SK-N-SH treated with all-trans-retinoic acid at 6 μM for 48 hours (cell line): ENCODE measurements at places on chromosomes 2 and 18.

- peak; percentile 93 for ATAC-seq
Observed at GRCh38 chr18:61569176-61569892, 236.1 kb downstream of the CDH20 start.

DNA sequence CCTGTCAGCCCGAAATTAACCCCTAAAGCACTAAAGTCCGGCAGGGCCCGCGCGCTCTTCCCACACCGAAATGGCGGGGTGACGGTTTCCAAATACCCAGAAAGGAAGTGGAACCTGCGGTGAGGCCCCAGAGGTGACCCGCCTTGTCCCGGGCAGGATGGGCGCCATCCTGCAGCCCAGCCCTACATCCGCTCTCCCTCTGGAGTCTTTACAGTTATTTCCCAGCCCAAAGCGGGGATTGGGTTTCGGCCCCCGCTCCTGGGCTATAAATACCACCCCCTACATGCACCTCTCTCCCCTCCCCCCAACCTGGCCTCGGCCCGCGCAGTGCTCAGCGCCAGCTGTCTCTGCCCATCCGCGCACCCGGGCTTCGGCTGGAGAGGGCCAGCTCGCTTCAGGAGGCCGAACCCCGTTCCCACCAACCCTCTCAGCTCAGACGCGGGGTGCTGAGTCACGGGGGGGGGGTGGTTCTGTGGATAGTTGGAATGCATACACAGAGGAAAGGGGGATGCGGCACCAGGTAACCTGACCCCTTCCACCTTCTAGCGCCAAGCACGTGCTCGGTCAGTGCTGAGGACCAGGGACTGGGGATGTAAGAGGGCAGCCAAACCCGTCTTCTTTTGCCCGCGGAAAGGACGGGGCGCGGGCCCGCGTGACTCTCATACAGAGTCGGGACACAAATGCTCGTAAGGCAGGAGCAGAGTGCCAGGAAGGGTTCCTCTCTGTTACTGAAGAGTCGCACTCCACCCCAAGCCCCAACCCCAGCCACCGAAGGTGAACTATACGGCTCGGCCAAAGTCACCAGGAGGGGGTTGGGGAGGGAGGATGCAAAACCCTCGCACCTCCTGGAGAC lies at the start of gene TUBA4B:
TUBA4B (plus strand) TSS at position 344 of the 853 bp plus-strand sequence; CDS start at position 509, 165 bp downstream.
- ATAC-seq, result peak; percentile 20

DNA sequence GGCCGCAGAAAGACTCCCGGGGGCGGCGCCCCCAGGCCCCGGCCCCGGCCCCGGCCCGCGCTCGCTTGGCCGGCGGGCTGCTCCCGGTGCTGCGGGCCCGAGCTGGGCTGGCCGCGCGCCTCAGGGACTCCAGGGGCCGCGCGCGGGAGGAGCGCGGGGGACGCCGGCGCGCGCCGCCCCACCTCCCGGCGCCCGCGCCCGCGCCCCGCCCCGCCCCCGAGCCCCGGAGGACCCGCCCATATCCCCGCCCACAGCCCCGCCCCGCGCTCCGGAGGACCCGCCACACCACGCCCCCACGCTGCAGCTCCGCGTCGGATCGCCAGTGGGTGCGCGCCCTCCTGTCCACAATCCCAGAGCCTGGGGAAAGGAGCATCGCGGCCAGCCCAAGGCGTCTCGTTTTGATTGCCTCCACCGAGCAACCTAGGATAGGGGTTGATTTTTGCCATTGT lies at the start of gene PARD6G:
PARD6G (minus strand) TSS at position 122 of the 449 bp plus-strand sequence. CDS start 166 bp downstream, outside the sequence.
- peak; percentile 83 for ATAC-seq

DNA sequence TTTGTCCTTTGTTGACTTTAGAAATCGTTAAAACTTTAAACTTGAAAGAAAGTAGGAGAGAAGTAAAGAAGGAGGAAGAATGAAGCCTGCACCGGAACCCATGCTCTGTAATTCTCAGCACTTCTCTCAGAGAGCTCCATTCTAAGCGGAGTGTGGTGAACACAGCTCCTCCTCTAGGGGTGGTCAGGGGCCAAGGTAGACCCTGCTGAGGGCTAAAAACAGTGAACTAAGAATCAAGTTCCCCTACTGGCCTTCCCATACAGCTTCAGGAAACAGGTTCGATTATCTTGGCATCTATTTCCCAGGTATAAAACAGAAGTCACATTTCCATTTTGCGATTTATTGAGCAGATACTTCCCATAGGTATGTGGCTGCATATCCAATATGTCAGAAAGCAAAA lies 92.7 kb upstream of the ASAP2 start:
- no peak for ATAC-seq

DNA sequence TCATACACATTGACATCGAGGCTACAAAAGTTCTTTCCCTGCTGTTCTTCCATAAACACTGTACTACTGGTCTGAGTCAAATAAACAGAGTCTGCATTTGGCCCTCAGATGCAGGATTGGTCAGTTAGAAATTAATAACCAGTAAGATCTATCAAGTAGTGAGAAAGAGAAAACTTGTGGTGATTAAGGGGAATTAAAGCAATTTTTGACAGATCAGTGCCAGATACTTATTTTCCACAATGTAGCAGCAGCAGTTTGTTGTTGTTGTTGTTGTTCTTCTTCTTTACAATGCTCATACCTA lies 85.0 kb downstream of the IKZF2 start:
- ATAC-seq, result no peak; the same call in 2 of the 3 replicates

DNA sequence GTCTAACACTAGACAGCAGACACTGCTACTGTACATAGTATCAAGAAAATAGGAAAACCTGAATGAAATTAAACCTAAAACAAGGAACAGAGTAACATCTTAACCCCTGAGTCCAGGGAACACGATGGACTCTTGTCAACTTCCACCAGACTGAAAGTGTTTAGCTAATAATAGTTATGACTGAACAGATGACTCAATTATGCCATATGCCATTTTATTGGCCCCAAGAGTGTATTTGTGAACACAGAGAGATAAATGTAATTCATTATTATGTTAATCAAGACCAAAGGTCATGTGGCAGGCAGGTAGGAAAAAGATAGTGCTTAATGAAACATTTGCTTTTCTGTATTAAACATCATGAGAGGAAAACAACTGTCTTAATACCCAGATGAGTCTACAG lies 58.0 kb downstream of the NYAP2 start:
- ATAC-seq, result no peak

GRCh38 chr2:12488352-12489318 lies 228.1 kb upstream of the TRIB2 start:
- no peak for ATAC-seq

DNA sequence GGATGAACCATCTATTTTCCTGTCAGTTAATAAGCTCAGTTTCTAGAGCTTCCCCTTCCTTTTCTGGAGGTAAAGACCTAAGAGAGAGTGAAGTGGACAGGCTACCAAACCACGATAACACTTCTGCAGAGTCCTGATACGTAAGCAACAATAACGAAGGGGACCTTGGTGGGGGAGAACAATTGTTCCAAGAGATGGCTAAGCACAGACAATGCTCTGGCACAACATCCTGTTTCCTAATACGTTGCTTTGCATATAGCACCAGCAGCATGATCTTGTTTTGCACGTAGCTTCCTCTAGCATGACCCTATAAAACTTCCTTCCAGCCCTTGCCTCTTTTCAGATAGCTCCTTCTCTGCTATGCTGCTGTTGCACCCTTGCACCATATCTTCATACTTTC lies 247.3 kb downstream of the RAD51AP2 start:
- no peak for ATAC-seq

- no peak for ATAC-seq
Observed at GRCh38 chr2:39094717-39095363, 26.0 kb downstream of the SOS1 start.

DNA sequence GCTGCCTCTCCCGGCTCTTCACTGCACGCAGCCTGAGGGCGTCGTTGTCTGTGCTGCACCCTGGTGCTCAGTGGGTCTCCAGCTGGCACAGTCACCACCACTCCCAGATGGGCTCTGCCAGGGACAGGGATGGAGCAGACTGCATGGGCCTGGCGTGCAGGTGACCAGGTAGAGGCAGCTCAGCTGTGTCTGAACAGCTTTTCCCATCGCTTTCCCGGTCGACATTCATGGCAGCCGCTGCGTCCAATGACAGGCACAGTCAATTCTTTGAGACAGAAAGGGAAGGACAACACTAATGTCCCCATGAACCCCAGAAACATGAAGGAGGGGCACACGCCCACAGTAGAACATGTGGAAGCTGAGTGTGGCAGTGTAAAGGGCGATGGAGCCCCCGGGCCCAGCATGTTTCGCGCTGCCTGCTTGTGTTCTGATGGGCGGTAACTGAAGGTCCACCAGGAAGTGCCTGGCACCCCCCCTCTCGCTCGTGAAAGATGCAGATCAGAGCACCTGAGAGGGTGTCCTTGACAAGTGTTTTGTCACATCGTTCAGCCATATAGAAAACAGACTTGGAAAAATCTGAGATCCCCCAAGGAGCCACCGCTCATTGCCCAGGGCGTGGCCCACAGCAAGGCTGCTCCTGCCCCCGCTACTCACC lies 122.4 kb downstream of the NFATC1 start:
- no peak for ATAC-seq

GRCh38 chr2:204771721-204772120 lies 226.4 kb downstream of the PARD3B start:
- ATAC-seq, result no peak

- ATAC-seq, result no peak
Observed at GRCh38 chr2:44638649-44639048, 276.9 kb downstream of the CAMKMT start.

GRCh38 chr2:217953011-217953481 lies 49.7 kb downstream of the TNS1 start:
- ATAC-seq, result no peak

DNA sequence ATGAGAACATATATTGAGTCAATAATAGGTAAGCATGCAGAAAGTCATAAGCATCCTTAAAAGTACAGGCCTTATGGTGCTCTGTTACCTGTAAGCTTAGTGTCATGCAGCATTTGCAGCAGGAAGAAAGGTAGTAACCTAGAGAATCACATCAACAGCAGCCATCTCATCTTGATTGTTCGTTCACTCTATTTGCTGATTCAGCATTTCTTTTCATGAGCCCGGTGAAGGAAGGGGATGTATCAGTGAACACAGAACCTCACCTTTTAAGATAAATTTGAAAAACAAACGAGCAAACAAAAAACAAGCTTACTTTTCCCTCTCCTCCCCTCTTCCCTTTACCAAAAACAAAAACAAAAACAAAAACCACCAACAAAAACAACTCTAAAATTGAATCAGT lies 89.9 kb downstream of the MIB1 start:
- ATAC-seq, result no peak

DNA sequence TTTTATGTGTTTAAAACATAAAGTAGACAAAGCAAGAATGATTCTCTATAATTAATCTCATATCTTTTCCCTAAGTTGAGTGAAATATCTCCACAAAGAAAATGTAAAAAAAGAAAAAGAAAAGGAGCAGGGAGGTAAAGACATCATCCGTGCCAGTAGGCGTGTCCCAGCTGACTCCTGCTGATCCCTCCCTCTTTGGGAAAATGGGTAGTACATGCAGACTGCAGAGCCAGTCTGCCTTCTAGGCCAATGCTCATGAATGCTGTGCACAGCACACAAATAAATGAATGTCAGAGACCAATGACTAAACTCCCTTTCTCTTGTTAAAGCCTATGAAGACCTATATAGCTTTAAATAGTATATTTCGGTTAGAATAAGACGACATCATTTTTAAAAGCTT lies 64.7 kb downstream of the RAPH1 start:
- ATAC-seq, result peak; percentile 61

GRCh38 chr2:203997980-203998809 lies 61.6 kb downstream of the ICOS start:
- ATAC-seq, result no peak

- peak; percentile 35; the same call in 2 of the 3 replicates for ATAC-seq
Observed at GRCh38 chr2:131425231-131425941, 50.5 kb upstream of the TUBA3D start.

- ATAC-seq, result peak; percentile 48
Observed at GRCh38 chr2:42169874-42170521, 845 bp downstream of the EML4 start.

DNA sequence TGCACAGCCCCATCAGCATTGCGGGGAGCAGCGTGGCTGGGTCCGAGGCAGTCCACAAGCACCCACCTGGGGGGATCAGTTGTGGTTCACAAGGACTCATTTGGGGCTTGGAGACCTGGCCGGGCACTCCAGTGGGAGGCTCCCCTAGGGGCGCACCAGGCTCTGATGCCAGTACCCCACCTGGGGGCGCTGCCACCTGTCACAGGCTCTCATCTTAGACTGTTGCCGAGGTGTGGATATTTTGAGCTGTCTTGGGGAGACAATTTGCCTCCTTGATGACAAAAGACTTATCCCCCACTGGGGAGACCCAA lies 3.0 kb downstream of the ADRA2B start:
- ATAC-seq, result no peak

DNA sequence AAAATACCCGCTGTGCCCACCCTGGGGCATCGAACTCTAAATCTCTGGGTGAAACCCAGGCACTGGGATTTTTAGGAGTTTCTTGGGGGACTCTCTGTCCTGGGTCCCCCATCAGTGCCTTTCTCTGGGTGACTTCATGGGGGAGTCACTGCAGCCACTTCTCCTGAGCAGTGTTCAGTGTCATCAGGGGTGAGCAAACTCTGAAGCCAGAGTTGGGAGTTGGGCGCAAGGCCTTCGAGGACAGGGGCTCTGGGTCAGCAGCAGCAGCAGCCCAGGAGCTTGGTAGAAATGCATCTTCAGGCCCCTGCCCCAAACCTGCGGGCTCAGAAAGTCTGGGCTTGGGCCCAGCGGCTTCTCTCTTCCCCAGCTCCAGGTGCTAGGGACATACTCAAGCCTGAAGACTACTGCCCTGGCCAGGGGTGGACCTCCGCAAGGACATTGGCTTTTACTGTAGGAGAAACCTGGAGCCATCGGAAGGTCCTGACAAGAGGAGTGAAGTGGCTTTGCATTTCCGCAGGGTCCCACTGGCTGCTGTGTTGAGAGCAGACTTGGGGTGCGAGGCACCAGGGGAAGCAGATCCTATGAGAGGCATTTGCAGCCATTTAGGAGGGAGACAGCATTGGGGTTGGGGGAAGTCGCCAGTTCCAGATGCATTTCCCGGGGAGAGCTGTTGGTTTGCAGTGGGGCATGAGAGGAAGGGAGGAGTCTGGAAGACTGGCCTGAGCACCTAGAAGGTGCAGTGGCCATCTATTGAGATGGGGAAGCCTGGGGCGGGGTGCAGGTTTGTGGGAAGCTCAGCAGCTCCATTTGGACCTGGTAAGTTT lies 51.5 kb upstream of the FAHD2A start:
- ATAC-seq, result no peak

DNA sequence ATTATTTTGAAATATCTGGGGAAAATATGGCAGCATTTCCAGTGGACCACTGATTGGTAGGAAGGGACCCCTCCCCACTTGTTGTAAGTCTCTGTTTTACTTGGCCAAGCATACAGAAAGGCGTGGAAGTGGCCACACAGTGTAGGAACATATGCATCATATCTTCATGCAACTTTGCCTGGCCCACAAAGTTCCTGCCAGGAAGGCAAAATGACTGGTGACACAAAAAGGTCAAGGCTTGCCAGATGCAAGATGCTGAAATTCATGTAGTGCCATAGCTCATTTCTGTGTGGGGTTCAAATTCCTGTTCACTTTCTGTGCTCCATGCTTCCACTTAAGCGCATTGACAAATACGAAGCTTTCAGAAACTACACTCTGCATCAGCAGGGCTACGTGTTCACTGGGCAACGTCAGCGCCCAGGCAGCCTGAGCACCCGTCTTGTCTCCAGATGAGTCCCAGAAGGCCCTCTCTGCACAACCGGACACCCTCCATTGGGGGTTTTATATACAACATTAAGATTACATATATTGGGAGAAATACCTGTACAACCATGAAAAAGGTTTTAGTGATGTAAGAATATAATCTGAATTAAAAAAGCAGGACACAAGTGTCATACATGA lies 3.6 kb downstream of the DYNC2LI1 start:
- no peak for ATAC-seq

GRCh38 chr2:69510204-69510603 lies 73.0 kb upstream of the NFU1 start:
- ATAC-seq, result no peak
